Ovary (tissue), 10 donors: ENCODE measurements at places on chromosomes 16 and 17. TPM values are rescaled to one million over a fixed set of nuclear protein-coding genes. Genes with fewer than 3 reads are reported as not detected.

GRCh38 chr17:77188084-77189066 lies 47.6 kb downstream of the SEC14L1 start:
- peaks cover 11% of the 10 kb centered on the region for H3K4me1 ChIP-seq
- no peaks in the 10 kb centered on the region for H3K36me3 ChIP-seq
- no peaks in the 10 kb centered on the region for H3K27me3 ChIP-seq
- no peak overlapping the region for H3K4me3 ChIP-seq
- no peak for DNase-seq
- no peak overlapping the region for H3K27ac ChIP-seq

MYL4 gene
- not detected for total RNA-seq

DNA sequence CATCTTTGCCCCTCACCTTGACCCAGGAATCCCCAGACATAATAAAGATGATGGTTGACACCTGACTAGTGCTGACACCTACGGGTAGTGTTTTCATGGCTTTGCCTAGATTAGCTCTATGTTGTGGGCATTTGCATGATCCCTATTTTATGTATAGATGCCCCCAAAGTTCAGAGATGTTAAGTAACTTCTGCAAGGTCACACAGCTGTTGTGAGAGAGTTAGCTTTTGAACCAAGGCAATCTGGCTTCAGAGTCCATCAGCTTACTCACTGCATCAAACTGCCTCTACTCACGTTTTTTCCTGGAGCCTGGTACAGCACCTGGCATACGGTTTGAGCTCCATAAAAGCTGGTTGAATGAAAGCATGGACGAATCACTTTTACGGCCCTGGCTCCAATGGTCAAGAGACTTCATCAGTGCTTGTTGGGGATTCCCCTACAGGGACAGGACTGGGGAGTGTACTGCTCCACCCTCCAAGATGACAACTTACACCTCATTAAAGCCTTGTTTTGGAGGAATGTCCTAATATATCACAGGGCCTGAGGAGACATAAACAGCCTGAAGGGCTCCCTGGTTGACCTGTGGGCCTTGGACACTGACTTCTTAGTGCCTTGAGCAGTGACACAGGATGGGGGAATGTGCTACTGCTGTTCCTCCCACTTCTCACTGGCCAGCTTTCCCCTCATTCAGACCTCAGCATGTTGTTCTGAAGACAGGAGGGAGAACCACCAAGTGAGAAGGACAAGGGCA lies 193.2 kb upstream of the ASIC2 start:
- DNase-seq, result no peak
- H3K4me1 ChIP-seq, result no peaks in the 10 kb centered on the region
- no peak overlapping the region for H3K27ac ChIP-seq

GRCh38 chr16:9170470-9170869 lies 79.0 kb downstream of the HAPSTR1 start:
- no peak overlapping the region for H3K27ac ChIP-seq
- no peak overlapping the region for H3K4me3 ChIP-seq
- no peaks in the 10 kb centered on the region for H3K36me3 ChIP-seq
- no peaks in the 10 kb centered on the region for H3K27me3 ChIP-seq
- H3K4me1 ChIP-seq, result no peaks in the 10 kb centered on the region

DNA sequence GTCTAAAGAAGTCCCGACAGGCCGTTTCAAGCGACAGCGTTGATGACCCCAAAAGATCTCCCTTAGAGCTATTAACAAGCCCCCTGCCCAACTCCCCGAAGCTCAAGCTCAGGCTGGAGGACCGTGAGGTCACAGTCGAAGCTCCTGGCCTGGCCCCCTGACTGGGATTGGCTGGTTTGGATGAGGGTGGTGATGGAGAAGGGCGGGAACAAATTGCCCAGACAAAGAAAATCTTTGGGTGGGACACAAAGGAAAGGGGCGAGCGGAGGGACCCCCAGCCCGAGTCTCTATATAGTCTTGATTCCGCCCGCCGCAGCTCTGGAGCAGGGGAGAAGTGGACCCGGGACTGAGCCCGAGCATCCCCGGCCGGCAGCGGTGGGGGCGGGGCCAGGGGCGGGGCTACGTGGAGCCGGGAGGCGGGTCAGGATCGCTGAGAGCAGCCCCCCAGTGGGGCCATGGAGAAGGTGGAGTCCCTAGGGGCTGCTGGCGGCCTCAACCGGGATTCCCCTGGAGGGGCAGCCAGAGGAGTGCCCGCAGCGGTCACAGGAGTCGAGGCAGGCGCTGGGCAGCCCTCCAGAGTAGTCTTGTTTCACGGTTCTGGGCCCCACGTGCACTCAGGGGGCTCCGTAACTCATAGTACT lies 982 bp upstream of the NEURL4 start:
- H3K27me3 ChIP-seq, result no peaks in the 10 kb centered on the region
- H3K4me1 ChIP-seq, result peaks cover 5% of the 10 kb centered on the region
- peak; percentile 81 for DNase-seq
- H3K36me3 ChIP-seq, result no peaks in the 10 kb centered on the region
- peak overlapping the region; percentile 95 for H3K4me3 ChIP-seq

DNA sequence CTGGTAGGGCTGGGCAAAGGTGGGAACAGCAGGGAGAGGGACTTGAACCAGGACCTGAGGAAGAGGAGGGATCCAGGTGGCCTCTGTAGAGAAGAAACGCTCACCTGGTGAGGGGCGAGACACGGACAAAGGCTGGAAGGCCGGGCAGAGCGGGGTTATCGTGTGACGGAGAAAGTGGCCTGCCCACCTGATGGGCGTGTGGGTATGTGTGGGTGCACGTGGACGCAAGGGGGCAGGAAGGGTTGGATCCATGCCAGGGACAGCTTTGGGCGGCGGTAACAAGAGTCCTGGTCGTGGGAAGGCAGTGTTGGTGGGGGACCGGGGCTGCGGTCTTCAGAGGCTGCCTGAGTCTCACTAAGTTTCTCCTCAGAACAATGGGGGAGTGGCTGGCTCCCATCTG lies 104.1 kb upstream of the GSE1 start:
- DNase-seq, result no peak
- no peaks in the 10 kb centered on the region for H3K36me3 ChIP-seq
- H3K27ac ChIP-seq, result no peak overlapping the region
- no peak overlapping the region for H3K4me3 ChIP-seq
